Activated CD8-positive, alpha-beta memory T cell treated with anti-CD3 and anti-CD28 coated beads, Interleukin-2, amount 10 ng/mL, durations not matched to agents 7 days and 5 days (primary cell): ENCODE measurements at places on chromosomes 16 and 17. TPM values are rescaled to one million over a fixed set of nuclear protein-coding genes. Genes with fewer than 3 reads are reported as not detected.

- DNase-seq = no peak
- no peak overlapping the region for H3K4me3 ChIP-seq
- peaks cover 42% of the 10 kb centered on the region for H3K36me3 ChIP-seq
- no peak overlapping the region for H3K27ac ChIP-seq
- H3K27me3 ChIP-seq = no peaks in the 10 kb centered on the region
- no peaks in the 10 kb centered on the region for H3K4me1 ChIP-seq
Measured at GRCh38 chr16:19706846-19707245, 11.2 kb downstream of the KNOP1 start.

- DNase-seq = no peak
- no peaks in the 10 kb centered on the region for H3K27me3 ChIP-seq
- peaks cover 19% of the 10 kb centered on the region for H3K36me3 ChIP-seq
- H3K27ac ChIP-seq = no peak overlapping the region
- H3K4me1 ChIP-seq = peaks cover 7% of the 10 kb centered on the region
Measured at GRCh38 chr17:1473841-1474240, 17.8 kb upstream of the CRK start.

GRCh38 chr16:24409045-24409444 is 130.3 kb upstream of the RBBP6 start:
- H3K4me1 ChIP-seq = no peaks in the 10 kb centered on the region
- no peak overlapping the region for H3K4me3 ChIP-seq
- no peak overlapping the region for H3K27ac ChIP-seq
- peaks cover 1% of the 10 kb centered on the region for H3K27me3 ChIP-seq
- DNase-seq = no peak

- H3K27ac ChIP-seq = no peak overlapping the region
- no peak overlapping the region for H3K4me3 ChIP-seq
- H3K36me3 ChIP-seq = no peaks in the 10 kb centered on the region
- DNase-seq = no peak
Measured at GRCh38 chr17:20173091-20173490, 163.9 kb downstream of the SPECC1 start.

DNA sequence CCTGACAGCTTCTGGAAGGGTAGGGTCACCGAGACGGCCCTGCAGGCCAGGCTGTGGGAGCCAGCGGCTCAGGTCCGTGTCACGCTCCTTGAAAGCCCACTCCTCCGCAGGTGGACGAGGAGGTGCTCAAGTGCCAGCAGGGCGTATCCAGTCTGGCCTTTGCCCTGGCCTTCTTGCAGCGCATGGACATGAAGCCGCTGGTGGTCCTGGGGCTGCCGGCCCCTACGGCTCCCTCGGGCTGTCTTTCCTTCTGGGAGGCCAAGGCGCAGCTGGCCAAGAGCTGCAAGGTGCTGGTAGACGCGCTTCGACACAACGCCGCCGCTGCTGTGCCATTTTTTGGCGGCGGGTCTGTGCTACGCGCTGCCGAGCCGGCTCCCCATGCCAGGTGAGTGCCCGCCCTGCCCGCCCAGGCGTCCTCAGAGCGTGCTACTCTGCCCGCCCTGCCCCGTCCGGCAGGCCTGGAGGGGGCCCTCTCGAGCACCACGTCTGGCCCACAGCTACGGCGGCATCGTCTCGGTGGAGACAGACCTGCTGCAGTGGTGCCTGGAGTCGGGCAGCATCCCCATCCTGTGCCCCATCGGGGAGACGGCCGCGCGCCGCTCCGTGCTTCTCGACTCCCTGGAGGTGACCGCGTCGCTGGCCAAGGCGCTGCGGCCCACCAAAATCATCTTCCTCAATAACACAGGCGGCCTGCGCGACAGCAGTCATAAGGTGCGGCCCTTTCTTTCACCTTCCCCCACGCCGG is 1.3 kb downstream of the NAGS start:
- H3K27me3 ChIP-seq = peaks cover 22% of the 10 kb centered on the region
- H3K27ac ChIP-seq = no peak overlapping the region
- peak; percentile 51 for DNase-seq
- peak overlapping the region; percentile 79 for H3K4me3 ChIP-seq

- DNase-seq = peak; percentile 85
- peaks cover 30% of the 10 kb centered on the region for H3K4me1 ChIP-seq
- H3K27ac ChIP-seq = peak overlapping the region; percentile 40
- peaks cover 35% of the 10 kb centered on the region for H3K27me3 ChIP-seq
- H3K36me3 ChIP-seq = no peaks in the 10 kb centered on the region
Measured at GRCh38 chr17:68200689-68201417, 47.0 kb upstream of the AMZ2 start.

DNA sequence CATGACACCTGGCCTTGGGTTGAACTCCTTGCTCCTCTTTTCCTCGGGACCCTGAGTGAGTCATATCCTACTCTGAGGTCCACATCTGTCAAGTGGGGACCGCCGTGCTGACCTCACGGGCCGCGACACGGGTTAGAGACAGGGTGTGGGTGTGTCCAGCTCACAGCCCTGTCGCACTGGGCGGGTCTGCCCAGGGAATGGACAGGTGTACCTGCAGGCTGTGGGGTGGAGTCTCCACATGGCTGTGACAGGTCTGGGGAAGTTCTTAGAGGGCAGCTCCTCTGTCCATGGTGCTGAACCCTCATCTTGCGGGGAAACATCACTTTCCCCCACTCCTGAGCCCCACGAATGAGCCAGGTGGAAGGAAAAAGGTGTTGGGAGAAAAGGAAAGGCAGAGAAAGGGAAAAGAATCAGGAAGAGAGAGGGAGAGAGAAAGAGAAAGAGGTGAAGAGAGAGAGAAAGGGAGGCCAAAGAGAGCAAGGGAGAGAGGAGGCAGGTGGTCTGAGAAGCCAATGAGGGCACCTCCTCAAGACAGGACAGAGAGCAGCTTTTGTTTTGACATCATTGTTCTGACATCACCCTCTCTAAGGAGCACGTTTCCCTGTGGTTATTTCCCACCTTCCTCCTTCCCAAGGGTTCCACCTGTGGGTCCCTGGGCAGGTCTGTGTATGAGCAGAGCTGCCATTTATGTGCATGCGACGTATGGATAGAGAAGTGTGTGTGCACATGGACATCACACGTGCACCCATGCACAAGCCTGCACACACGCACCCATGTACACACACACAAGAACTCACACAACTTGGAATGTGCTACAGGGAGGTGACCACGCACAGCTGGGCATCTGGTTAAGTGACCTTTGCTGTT is 32.6 kb upstream of the CBFA2T3 start:
- peaks cover 17% of the 10 kb centered on the region for H3K27me3 ChIP-seq
- no peak for DNase-seq
- no peaks in the 10 kb centered on the region for H3K36me3 ChIP-seq
- no peak overlapping the region for H3K4me3 ChIP-seq

DNA sequence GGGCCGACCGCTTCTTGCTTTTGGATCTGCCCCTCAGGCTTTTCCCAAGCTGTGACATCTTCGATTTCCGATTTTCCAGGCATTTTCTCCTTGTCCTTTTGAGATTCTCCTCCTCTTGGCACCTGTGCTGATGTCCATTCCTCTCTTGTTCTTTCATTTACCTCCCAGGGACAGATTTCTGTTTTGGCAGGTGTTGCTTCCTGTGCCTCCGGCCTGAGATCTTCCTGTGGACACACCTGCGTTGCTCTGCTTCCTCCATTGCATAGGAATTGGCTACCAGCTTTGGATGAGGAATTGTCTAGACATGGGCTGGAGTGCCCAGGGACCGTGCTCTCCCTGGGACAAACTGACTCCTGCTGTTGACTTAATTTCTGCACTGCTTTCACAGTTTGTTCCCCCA is 15.1 kb downstream of the GPR179 start:
- H3K36me3 ChIP-seq = peaks cover 3% of the 10 kb centered on the region
- H3K4me3 ChIP-seq = no peak overlapping the region
- DNase-seq = no peak
- no peak overlapping the region for H3K27ac ChIP-seq
- peaks cover 5% of the 10 kb centered on the region for H3K4me1 ChIP-seq

- H3K36me3 ChIP-seq = peaks cover 21% of the 10 kb centered on the region
- H3K27me3 ChIP-seq = no peaks in the 10 kb centered on the region
- H3K27ac ChIP-seq = peak overlapping the region; percentile 97
Measured at GRCh38 chr17:18181358-18181757, 2.3 kb upstream of the ALKBH5 start.

DNA sequence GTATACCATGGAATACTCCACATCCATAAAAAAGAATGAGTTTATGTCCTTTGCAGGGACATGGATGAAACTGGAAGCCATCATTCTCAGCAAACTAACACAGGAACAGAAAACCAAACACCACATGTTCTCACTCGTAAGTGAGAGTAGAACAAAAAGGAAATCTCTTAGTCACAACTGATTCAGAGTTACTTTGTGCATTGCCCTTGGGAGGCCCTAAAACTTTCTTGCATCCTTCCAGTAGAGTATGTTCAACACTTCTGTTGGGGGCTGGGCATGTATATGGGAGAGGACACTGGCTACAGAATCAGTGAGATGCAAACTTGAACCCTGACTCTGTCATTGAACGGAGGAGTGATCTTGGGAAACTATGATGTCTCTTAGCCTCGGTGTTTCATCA is 147.4 kb upstream of the IRX5 start:
- no peak overlapping the region for H3K4me3 ChIP-seq
- H3K36me3 ChIP-seq = no peaks in the 10 kb centered on the region
- H3K27me3 ChIP-seq = no peaks in the 10 kb centered on the region
- no peaks in the 10 kb centered on the region for H3K4me1 ChIP-seq
- DNase-seq = no peak

DNA sequence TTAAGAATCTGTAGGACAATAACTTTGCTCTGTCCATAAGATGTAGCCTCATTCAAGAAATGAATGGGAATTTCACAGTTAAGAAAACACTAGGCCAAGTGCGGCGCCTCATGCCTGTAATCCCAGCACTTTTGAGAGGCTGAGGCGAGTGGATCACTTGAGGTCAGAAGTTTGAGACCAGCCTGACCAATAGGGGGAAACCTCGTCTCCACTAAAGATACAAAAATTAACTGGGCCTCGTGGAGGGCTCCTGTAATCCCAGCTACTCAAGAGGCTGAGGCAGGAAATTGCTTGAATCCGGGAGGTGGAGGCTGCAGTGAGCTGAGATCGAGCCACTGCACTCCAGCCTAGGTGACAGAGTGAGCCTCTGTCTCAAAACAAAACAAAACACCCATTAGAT is 19.9 kb upstream of the RSL1D1 start:
- H3K4me3 ChIP-seq = no peak overlapping the region
- peaks cover 2% of the 10 kb centered on the region for H3K4me1 ChIP-seq
- DNase-seq = no peak
- no peaks in the 10 kb centered on the region for H3K27me3 ChIP-seq

DNA sequence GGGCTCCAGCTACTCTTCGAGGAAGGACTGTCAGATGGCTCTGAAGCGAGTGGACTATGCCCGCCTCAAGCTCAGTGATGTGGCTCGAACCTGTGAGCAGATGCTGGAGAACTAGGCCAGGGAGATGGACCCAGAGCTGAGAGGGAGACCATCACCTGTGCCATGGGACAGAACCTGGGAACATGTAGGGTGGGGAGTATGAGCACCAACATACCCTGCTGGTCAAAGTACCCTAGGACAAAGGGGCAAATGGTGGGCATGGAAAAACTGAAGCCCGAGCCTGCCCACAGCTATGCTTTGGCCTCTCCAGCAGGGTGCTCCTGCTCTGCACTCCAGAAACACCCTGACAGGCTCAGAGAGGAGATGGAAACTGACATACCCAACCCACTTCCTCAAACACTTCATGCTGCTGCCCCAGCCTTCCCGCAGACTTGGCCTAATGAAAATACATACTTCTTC is 1.9 kb downstream of the MED11 start:
- peaks cover 47% of the 10 kb centered on the region for H3K4me1 ChIP-seq
- H3K27me3 ChIP-seq = peaks cover 4% of the 10 kb centered on the region
- peaks cover 1% of the 10 kb centered on the region for H3K36me3 ChIP-seq

DNA sequence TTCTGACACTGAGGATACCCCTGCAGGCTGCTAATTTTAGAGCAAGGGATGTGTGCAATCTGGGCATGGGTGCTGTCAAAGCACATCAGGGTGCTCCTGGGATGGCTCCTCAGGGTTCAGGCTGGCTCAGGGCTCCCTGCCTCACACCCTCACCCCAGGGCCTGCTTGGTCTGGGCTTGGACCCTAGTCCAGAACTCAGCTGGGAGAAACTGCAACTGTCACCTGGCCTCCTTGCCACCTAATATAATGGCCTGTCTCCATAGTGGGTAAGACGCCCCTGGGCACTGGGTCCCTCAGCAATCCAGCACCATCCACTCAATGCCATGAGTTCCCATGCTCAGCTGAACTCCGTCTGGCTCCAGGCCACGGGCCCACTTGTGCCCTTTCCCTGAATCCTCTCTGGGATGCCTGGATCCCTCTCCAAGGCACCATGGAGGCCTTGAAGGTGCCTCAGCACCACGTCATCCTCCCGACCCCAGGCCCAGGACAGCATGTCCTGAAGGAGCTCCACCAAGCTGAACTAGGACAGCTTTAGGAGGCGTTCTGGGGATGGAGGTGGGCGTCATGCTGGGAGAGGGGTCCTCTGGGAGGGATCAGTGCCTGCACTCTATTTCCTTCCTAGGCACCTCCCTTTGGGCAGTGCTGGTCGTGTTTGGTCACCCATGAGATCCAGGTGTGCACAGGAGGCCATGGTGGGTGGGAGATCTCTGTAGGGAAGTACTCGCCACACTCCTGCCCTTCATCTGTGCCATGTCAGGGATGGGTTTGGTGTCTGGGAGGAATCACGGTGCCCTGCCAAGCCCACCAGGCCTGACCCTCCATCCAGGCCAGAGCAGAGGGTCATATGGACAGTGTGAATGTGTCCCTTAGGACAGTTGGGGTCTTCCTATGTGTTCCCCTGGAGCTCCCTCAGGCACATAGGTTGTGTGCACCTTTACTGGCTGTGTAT is 1688.4 kb downstream of the TP53TG3F start:
- H3K27ac ChIP-seq = no peak overlapping the region
- no peak for DNase-seq
- H3K4me3 ChIP-seq = no peak overlapping the region

DNA sequence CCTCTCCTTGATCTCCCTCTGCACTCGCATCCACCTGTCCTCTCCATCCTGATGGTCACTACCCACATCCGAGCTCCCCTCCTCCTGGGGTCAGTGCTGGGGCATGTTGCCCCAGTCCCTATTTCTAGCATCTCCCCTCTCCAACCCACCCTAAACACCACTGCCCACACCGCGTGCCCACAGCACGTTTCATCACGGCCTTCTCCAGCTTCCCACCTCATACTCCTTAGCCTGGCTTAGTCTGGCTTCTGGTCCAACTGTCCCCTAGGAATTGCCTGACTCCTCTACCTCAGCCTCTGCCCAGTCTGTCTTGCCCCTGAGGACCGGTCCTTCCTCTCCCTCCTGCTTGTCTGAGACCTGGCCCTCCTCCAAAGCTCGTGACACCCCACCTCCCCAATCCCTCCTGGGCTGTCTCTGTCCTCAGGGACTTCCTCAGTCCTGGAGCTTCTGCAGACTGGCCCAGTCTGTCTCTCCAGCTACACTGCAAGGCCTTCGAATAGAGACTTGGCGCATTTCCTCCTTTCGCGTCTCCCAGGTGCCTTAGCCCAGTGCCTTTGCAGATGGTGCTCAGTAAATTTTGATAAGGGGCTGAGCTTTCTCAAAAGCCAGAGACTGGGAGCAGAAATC is 4.9 kb downstream of the ALOX15 start:
- no peak overlapping the region for H3K27ac ChIP-seq
- H3K36me3 ChIP-seq = no peaks in the 10 kb centered on the region
- H3K27me3 ChIP-seq = peaks cover 69% of the 10 kb centered on the region
- peaks cover 32% of the 10 kb centered on the region for H3K4me1 ChIP-seq
- no peak for DNase-seq

- no peak overlapping the region for H3K27ac ChIP-seq
- DNase-seq = no peak
- peaks cover 31% of the 10 kb centered on the region for H3K4me1 ChIP-seq
Measured at GRCh38 chr17:6461246-6461645, 17.0 kb downstream of the PIMREG start.

ANKRD40CL gene
- not detected for total RNA-seq

KRTAP3-2 gene
- total RNA-seq = not detected

CDRT4 gene
- total RNA-seq = 8.4 TPM

FBXO39 gene
- 0.42 TPM for total RNA-seq

NACA2 gene
- total RNA-seq = not detected

MYH11 gene
- not detected for total RNA-seq

PRR35 gene
- not detected for total RNA-seq
